HTR-8/SVneo (cell line): ENCODE measurements at places on chromosomes 6 and 20.

- DNase-seq, result no peak
Measured at GRCh38 chr20:9919271-9920014, 80.6 kb upstream of the PAK5 start.

- DNase-seq, result no peak
Measured at GRCh38 chr6:139014945-139015344, 13.6 kb upstream of the ABRACL start.

GRCh38 chr20:50227506-50227905 lies 36.9 kb downstream of the CEBPB start:
- no peak for DNase-seq

GRCh38 chr6:6884193-6884627 lies 223.6 kb upstream of the RREB1 start:
- DNase-seq, result no peak

DNA sequence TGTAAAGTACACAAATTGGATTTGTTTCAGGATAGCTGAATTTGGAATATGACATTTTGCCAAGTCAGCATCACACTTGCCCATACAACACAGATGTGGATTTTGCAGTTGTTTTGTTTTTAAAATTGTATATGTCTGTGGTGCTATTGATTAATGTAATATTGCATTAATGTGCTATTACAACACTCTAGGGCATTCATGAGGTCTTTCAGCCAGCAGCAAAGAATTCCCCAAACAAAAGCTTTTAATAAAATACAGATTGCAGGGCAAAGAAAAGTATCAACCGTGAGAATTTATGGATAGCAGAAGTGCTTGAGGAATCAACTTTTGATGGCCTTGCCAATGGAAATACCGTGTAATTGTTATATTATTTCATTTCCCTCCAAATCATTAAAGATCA lies 144.9 kb downstream of the AIG1 start:
- DNase-seq, result no peak

- DNase-seq, result no peak
Measured at GRCh38 chr20:51803148-51803854, 980 bp upstream of the SALL4 start.

GRCh38 chr6:108561742-108562502 lies 1.2 kb downstream of the FOXO3 start:
- no peak for DNase-seq

DNA sequence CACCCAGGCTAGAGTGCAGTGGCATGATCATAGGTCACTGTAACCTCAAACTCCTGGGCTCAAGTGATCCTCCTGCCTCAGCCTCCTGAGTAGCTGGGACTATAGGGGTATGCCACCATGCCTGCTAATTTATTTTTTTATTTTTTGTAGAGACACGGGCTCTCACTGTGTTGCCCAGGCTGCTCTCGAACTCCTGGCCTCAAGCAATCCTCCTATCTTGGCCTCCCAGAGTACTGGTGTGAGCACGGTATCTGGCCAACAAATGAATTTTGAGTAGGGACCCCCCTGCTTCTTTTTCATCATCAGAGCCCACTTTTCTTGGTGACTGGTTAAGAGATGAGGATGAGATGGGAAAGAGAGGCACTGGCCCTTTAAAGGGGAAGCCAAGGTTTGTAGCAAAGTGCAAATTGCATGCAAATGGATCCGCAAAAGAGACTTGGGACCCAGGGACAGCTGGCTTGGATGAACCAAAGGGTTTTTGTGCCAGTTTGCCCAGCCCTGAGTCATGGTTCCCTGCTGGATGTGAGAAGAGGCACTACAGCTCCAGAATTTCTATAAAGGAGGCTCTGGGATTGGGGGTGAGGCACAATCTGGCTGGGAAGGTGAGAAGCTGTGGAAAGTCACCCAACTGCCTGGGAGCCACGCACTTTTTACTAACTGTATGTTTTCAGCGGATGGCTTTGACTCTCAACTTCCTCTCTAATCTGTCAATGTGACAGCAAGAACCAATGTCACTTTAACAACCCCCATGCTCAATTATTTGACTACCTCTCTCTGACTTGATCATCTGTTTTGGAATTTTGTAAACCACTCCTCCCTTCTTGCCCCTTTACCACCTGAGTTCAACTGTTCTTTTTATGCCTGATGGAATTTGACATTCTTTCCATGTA lies 58.7 kb upstream of the RNF24 start:
- DNase-seq, result no peak

DNA sequence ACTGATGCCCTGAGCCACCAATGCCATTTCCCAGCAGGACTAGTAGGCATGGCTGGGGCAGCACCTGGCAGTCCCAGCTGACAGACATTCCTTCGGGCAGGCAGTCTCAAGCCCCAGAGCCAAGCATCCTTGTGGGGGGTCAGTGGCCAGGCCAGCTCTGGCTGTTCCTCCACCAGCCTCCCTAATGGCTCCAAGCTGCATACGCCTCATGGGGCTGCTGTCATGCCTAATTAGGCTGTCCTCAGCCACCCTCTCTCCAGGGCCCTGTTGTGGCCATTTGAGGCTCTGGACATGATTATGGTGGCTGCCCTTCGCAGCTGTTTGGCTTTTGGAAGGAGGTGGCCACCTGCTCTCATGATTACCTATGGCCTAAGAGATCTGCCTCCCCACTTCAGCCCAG lies 79.4 kb downstream of the DLGAP4 start:
- no peak for DNase-seq

DNA sequence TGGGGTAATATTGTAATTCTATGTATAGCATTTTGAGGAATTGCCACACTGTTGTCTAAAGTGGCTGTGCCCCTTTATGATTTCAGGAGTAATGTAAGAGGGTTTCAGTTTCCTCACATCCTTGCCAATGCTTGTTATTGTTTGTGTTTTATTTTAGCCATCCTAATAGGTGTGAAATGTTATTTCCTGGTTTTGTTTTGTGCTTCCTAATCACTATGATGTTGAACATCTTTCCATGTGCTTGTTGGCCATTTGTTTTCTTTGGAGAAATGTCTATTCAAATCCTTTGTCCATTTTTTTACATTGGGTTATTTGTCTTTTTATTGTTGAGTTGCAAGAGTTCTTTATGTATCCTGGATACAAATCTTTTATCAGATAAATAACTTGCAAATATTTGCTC lies 97.3 kb upstream of the MLIP start:
- no peak for DNase-seq

DNA sequence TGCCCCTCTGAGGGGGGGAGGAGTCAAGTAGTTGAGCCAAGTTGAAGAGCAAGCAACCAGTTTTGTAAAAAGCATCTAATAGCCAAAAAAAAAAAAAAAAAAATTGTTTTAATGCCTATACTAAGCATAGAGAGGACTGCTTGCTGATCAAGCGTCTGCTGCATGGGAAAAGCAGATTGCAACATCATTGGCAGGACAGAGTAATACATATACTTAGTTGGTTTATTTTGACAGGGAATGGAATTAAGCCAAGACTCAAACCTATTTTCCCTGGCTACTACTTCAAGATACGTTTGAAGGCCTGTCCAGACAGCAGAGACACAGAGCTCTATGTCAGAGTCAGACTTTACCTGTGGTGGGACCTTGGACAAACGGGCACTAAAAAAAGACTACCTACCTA lies 120.5 kb downstream of the RTN4IP1 start:
- DNase-seq, result no peak

GRCh38 chr6:105226598-105227294 lies 46.9 kb upstream of the POPDC3 start:
- no peak for DNase-seq

GRCh38 chr20:973785-974194 lies 28.3 kb downstream of the RSPO4 start:
- peak; percentile 64 for DNase-seq

- no peak for DNase-seq
Measured at GRCh38 chr6:18413381-18413780, 26.2 kb downstream of the RNF144B start.

DNA sequence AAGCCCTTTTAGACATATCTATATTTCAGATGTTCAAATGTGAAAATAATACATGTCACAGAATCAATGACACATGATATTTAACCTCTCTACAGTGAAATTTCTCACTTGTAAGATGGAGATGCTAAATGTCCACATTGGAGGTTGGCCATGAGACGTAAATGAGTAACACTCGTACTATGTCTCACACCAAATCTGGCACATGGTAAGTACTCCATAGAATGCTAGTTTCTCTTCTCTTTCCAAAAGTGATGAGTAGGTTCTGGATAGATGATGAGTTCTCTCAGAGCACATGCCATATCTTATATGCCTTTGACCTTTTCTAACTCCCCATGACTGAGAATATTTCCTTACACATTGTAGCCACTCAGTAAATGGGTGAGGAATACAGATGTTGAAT lies 17.7 kb downstream of the GFOD1 start:
- no peak for DNase-seq

DNA sequence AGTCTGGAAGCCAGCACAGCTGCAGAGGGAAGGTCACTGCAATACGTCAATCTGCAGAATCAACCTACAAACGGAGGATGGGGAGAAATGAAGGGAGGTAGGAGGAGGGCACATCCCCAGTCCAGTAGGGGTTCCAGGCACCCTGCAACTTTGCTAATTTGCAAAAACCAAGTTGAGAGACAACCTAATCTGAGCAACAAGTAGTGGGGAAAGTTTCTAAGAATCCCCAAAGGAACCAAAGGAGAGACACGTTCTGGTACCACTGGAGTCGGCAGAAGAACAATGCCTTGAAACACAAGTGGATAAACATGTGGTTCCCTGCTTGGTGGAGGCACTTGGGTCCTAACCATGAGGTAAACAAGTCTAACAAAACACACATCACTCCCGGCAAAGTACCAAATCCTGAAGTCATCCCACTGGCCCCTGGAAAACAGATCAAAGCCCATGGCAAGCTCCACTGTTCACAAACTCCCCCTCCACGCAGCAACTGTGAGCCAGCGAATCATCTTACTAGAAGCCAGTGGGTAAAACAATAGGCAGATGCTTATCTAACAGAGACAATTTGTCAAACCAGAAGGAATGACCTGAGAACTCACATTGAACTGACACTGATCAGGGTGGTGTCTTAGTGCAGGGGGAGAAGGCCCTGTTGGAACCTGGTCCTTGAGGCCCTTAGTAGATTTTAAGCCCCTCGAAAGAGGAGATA lies 4.7 kb downstream of the MRPS18A start:
- no peak for DNase-seq

- no peak for DNase-seq
Measured at GRCh38 chr6:122620428-122620827, 10.2 kb downstream of the PKIB start.

DNA sequence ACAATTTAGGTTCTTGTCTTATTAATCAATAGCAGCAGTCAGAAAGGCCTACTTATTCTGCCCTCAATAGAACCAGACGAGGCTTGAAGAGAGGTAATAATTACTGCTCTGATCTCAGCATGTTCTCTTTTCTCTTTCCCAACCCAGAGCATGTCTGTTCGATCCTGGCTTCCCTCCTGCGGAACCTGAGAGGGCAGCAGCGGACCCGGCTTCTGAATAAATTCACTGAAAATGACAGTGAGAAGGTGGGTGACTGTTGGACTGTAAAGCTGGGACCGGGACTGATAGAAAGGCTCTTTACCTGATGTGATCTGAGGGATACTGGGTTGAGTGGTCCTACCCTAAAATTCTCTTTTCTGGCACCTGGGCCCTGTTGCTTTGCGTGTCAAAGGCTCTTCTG lies 63.0 kb upstream of the VSTM2L start:
- DNase-seq, result no peak

- DNase-seq, result peak; percentile 59
Measured at GRCh38 chr6:5471044-5471443, 209.7 kb downstream of the FARS2 start.

DNA sequence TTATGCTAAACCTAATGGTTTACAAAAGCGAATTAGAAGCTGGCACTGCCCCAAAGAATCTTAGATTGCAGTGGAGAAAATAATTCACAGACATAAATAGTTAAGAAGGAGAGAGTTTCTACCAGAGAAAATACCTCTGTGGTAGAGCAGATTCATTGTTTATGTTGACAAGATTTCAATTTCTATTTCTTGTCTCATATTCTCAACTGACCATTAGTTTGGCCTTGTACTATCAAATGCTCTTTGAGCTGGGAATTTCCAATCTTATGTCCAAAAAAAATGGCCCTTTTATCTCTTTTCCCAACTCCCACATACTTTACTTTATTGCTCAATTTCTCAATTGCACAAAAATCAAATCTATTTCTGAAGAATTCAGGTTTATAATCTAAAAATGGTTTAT lies 804.1 kb upstream of the CITED2 start:
- DNase-seq, result no peak

DNA sequence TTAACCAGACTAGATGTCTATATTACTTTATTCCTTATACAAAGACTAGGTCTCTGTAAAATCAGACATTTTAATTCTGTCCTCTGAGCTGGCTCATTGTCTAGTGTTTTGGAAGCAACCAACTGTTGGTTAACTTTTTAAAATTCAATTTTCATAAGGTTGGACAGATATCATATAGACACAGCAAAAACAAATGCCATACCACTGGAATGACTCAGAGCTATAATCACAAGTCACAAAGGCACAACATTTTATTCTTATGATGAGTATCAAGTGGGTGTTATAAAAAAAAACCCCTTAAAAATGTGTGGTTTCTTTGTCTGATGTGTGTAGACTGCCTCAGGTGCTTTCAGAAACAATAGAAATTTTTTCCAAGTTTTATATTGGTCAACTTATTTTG lies 296.2 kb upstream of the MARCKS start:
- DNase-seq, result peak; percentile 42
